ENCODE measurements at places on chromosomes 7 and 10. TPM values are rescaled to one million over a fixed set of nuclear protein-coding genes. Genes with fewer than 3 reads are reported as not detected.
A peak's percentile ranks its signal among the peaks of the same experiment; 100 is the strongest.

- DNase-seq, result no peak
Measured at GRCh38 chr7:150756858-150757257, 19.6 kb downstream of the GIMAP5 start.

GRCh38 chr10:4661511-4662255 is 164.3 kb upstream of the AKR1E2 start:
- DNase-seq, result peak; percentile 94

DNA sequence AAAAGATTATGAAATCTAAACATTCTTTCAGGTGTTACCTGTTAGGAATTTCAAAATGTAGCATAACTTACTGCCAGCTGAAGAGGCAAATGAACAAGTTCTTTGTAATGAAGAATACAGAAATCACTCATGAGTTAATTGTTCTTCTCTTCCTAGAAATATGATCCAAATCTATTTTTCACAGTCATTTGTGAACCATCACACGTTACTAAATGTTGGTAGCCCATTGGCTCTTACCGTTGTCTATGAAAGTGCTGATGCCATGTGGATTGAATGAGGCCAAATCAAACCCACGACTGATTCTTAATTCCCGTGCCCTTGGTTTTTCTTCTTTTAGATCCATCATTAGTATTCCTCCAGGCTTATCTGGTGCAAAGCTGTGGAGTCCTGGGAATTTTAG is 15.9 kb upstream of the PON3 start:
- DNase-seq, result no peak

GRCh38 chr7:37346761-37347160 is 101.9 kb downstream of the ELMO1 start:
- DNase-seq, result no peak

DNA sequence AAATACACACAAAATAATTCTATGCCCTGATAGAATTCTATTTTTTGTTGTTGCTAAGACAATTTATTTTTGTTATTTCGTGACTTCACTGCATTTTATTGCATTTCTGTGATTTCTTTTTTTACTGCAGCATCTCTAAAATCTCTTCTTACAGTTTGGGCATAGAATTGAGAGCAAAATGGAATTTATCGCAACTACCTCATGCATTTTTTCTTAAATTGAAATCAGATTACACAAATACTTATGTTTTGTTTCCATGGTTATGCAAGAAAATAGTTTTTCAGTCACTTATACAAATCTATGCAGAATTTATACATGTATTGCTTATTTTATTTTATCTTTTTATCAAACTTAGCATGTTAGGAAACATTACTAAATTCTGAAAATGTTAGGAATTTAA is 781.8 kb upstream of the LRRTM3 start:
- DNase-seq, result no peak

DNA sequence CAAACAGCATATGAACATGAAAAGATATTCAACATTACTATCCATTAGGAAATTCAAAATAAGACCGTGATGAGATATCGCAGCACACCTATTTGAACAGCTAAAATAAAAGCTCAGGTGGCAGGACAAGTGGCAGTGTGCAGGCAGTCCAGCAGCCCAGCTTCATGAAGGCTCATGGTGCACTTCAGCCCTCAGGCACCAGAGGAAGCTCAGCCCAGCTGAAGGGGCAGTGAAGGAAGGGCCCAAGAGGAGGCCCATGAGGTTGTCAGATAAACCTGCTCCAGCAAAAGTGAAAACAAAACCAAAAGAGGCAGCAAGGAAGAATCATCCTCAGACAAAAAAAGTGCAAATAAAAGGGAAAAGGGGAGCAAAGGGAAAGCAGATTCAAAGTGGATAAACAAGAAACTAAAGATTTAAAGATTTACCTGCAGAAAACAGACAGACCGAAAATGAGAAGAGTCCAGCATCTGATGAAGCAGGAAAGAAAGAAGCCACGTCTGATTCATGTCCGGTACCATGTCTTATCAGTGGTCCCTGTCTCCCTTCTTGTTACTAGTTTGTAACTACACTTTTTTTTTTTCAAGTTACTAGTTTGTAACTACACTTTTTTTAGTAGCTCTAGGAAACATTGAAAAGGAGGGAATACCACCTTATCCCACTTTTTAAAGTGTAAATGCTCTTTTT is 15.0 kb upstream of the FAM24B start:
- no peak for DNase-seq

DNA sequence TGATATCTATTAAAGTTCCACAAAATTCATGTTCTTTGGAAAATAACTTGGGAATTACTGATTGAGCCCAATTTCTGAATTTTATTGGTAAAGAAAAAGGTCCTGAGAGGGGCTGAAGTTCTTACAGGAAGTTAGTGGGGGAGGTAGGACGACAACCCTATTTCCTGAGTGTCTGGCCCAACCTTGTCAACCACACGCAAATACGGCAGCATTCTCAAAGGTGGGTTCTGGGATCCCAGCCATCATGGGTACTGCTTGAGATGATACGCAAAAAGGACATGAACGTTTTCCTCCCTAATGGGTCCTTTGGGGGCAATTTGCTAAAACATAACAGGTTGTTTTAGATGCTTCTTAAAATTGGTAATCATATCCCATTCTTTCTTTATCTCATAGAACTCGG is 2.7 kb upstream of the PDCD4 start:
- DNase-seq, result no peak

DNA sequence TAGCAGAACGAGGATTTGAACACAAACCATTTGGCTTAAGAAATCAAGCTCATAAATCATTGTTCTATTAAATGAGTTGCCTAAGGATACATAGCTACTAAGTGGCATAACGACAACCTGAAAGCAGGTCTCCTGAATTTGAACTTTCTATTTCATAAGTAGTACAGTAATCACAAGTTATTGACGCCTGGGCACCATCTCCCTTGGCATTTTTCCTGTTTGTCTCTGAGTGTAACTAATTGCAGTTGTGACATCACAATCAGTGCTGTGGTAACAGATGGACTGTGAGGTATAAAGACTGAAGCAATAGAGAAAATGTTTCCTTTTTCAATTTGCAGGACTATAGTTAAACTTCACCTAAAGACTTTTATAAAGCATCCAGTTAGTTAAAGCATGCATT is 6.4 kb upstream of the CSTF2T start:
- DNase-seq, result no peak

- no peak for DNase-seq
Measured at GRCh38 chr10:5616836-5617235, 49.6 kb downstream of the ASB13 start.

GRCh38 chr7:144908943-144909556 is 73.2 kb upstream of the TPK1 start:
- no peak for DNase-seq

DNA sequence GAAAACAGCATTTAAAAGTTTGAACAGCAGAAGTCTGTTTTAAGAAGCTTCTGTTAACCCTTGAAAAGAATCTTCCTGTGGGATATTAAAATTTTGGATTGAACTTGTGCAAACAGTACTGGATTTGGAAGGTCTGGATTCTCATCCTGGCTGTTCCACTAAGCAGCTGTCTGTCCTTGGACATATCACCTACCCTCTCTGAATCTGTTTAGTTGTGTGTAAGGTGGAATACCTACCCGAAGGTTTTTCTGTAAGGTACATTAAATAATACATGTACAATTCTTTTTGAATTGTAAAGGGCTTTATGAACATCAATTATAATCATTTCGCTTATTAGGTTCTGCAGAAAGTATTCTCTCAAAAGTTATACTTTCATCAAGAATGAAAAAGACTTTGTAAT is 2.2 kb downstream of the PDCD4 start:
- no peak for DNase-seq

GRCh38 chr7:84076219-84076618 is 118.4 kb downstream of the SEMA3A start:
- DNase-seq, result no peak

GRCh38 chr10:31761156-31761555 is 167.5 kb downstream of the ARHGAP12 start:
- DNase-seq, result no peak

GRCh38 chr10:131282961-131283360 is 28.6 kb downstream of the TCERG1L start:
- no peak for DNase-seq

GRCh38 chr7:28479507-28479947 is 67.2 kb downstream of the CREB5 start:
- DNase-seq, result no peak

DNA sequence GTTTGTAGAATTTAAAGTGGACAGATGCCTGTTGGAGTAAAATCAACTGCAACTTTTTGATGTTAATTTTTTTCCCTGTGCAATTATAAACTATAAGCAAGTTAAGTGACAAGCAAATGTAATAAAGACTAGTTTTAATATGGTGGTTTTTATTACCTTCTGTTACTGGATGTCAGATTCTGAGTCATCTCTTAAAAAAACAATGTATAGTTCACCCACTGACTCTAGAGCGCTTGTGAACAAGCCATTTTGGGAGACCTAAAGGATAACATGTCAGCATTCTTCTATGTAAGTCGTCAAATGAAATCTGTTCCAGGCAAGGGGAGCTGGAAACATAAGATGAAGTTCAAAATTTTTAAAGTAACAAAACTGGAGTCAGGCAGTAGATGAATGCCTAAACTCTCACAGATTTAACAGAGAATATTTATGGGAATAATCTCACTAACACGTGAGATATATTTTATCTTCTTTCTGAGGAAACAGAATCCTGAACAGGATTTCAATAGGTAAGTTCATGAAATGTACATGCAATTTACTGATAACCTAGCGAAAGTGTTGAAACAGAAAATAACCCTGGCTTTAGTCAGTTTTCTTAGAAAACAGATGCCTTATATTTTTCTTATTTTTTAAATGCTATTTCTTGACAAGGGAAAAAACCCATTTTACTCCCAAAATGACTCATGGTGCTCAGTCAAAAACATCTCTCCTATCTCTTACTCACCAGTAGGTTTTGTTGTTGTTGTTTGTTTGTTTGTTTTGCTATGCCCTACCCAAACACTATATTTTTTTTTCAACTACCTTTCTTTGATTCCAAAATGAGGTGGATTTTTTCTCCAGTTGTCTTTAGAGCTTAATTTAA is 91.7 kb downstream of the SLC39A12 start:
- no peak for DNase-seq

DNA sequence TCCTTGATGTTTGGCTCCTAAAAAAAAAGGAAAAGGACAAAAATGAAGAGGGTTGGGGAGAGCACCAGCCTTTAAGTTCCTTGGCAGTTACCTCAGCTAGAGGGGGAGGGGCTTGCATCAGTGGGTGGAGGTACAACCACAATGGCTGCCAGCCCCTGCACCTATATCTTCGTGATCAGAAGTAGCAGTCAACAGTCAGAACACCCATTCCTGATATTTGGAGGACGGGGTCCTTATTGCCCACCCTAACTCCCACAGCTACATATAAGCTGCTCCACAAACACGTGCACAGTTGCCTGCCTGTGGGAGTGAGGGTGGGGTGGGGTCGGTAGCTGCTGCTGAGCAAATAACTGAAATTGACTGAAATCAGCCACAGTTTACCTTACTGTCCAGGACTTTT is 26.2 kb downstream of the C1GALT1 start:
- no peak for DNase-seq

GRCh38 chr7:2611922-2612321 is 19.9 kb upstream of the TTYH3 start:
- no peak for DNase-seq

GRCh38 chr7:17495655-17496394 is 197.4 kb downstream of the AHR start:
- DNase-seq, result no peak

OTUD1 gene
- 12.0 TPM for total RNA-seq

OR6V1 gene
- not detected for total RNA-seq

LRRC61 gene
- 9.9 TPM for total RNA-seq

NPSR1 gene
- total RNA-seq, result not detected

CLCN1 gene
- total RNA-seq, result not detected

CNTNAP2 gene
- 1.2 TPM for total RNA-seq

CDC14C gene
- total RNA-seq, result not detected
